ENCODE measurements at places on chromosomes 4 and X. TPM values are rescaled to one million over a fixed set of nuclear protein-coding genes. Genes with fewer than 3 reads are reported as not detected.

GRCh38 chrX:69291116-69291515 lies 125.9 kb upstream of the PJA1 start:
- no peak for DNase-seq
- H3K4me1 ChIP-seq, result peaks cover 2% of the 10 kb centered on the region
- H3K4me3 ChIP-seq, result no peak overlapping the region
- no peaks in the 10 kb centered on the region for H3K27me3 ChIP-seq
- H3K27ac ChIP-seq, result no peak overlapping the region
- H3K36me3 ChIP-seq, result no peaks in the 10 kb centered on the region

GRCh38 chrX:140572724-140573123 lies 67.9 kb upstream of the SOX3 start:
- no peaks in the 10 kb centered on the region for H3K4me1 ChIP-seq
- no peaks in the 10 kb centered on the region for H3K36me3 ChIP-seq
- no peaks in the 10 kb centered on the region for H3K27me3 ChIP-seq
- DNase-seq, result no peak

- H3K4me3 ChIP-seq, result no peak overlapping the region
- H3K4me1 ChIP-seq, result no peaks in the 10 kb centered on the region
- H3K36me3 ChIP-seq, result no peaks in the 10 kb centered on the region
- H3K27ac ChIP-seq, result no peak overlapping the region
These were observed 57.2 kb upstream of the BEX4 start for GRCh38 chrX:103157496-103158316.

GRCh38 chrX:139692506-139692849 lies 15.5 kb downstream of the MCF2 start:
- no peak for DNase-seq
- peak overlapping the region; percentile 42 for H3K4me3 ChIP-seq
- peaks cover 13% of the 10 kb centered on the region for H3K4me1 ChIP-seq
- peaks cover 6% of the 10 kb centered on the region for H3K27me3 ChIP-seq
- no peaks in the 10 kb centered on the region for H3K36me3 ChIP-seq
- no peak overlapping the region for H3K27ac ChIP-seq

- no peak overlapping the region for H3K4me3 ChIP-seq
- H3K27me3 ChIP-seq, result no peaks in the 10 kb centered on the region
- peaks cover 14% of the 10 kb centered on the region for H3K36me3 ChIP-seq
These were observed 143.1 kb downstream of the TBCK start for GRCh38 chr4:106172861-106173260.

GRCh38 chr4:125794989-125795388 lies 480.2 kb downstream of the FAT4 start:
- no peaks in the 10 kb centered on the region for H3K27me3 ChIP-seq
- no peaks in the 10 kb centered on the region for H3K4me1 ChIP-seq
- no peak overlapping the region for H3K27ac ChIP-seq
- H3K36me3 ChIP-seq, result no peaks in the 10 kb centered on the region

The POF1B gene
- total RNA-seq, result 309 TPM

The RHOXF1 gene
- not detected for total RNA-seq

The CCDC158 gene
- total RNA-seq, result not detected
